ENCODE measurements at places on chromosomes 7 and 10.

DNA sequence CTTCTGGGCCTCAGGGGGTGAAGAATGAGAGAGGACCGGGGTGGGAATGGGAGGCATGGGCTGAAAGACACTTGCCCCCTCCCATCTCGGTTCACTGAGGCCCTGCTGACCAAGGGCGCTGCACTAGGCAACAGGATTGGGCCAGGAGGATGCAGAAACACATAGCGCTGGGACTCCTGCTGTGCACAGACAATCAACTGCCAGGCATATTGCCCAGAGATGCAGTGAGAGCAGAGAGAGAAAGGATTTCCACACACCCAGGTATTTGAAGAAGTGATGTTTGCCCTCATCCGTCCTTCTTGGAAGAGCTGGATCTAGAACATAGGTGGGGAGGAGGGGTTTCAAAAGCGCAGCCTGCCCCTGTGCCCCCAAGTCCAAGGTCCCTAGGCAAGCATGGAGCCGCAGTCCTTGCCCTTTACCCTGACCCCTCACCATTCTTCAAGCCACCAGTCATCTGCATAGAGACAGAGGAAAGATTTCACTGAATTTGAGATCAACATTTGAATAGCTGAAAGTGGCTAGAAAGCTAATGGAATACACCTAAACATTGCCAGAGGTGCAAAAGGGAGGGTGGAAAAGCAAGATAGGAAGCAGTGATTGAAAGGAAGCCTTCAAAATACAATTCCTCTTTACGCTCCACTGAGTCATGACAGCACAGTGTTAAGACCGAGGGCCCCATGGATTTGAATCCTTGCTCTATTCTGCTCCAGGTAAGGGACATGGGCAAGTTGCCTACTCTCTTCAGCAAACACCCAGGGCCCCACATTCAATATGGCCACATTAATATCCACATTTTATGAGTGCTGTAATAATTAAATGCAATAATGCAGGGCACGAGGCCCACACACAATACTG, 44.2 kb upstream of the TNS3 start:
- DNase-seq, result no peak

- peak; percentile 90 for DNase-seq
These were observed 136.3 kb downstream of the KCNMA1 start for GRCh38 chr10:77501152-77501845.

DNA sequence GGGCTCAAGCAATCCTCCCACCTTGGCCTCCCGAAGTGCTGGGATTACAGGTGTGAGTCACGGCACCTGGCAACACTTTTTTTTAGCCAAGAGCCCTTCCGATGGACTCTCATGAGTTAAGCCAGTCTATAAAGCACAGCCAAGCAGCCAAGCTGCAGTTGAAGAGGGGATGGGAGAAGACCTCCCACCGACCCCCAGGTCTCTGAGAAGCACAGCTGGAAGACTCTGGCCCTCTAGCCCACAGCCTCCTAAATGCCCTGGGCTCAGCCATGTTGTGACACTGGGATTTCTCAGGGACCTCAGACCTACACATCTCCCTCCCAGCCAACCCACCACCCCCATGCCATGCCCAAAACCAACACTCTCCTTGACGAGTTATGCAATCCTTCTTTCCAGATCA, 31.1 kb downstream of the CALML3 start:
- DNase-seq, result no peak

DNA sequence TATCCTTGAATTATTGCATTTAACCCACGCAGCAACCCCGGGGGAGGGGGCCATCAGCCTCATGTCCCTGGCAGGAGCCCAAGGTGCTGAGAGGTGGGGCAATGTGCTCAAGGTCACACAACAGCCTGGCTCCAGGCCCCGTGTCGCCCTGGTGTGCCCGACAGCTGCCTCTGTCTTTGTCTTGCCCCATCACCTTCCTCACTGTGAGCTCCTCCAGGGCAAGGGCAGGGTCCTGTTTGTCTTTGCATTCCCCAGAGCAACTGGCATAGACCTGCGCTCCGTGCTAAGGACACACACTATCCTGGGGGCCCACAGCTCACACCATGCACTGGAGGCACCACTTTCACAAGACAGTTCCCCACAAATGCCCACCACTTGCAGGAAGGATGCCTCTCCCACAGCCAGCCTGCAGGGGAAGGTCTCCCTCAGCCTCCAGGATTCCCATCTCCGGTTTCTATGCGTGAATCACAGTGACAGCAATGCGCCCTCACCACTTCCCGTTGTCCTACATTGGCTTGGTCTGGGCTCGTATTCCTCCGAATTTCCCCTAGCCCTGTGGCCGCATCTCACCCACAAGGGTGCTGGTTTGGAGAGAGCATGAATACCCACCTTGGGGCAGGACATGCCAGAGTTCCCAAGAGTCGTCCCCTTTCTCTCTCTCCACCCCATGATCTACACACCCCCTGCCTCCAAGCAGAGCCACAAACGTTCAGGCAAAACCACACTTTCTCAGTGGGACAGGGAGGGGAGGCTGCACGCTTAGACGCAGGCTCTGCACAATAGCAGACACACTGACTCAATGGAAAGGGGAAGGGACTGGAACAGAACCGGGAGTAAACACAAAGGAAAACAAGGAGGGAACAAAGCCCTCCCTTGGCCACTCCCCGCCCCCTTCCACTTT, 10.3 kb downstream of the ITPRIP start:
- peak; percentile 77 for DNase-seq

GRCh38 chr10:62655337-62655994, 149.1 kb upstream of the ADO start:
- DNase-seq, result no peak

GRCh38 chr7:152312316-152312715, 123.5 kb downstream of the KMT2C start:
- DNase-seq, result peak; percentile 18

DNA sequence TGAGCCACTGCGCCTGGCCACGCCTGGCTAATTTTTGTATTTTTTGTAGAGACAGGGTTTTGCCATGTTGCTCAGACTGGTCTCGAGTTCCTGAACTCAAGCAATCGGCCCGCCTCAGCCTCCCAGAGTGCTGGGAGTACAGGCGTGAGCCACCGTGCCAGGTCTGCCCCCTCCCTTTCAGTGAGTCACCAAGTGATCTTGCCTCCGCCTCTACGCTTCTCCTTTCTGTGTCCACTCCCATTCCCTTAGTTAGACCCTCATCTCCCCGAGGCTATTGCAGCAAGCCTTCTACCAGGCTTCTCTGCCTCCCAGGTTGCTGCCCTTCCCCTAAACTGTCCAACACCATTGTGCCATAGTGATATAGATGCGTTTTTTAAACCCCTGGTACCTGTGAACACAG, 32.9 kb downstream of the CDC123 start:
- DNase-seq, result no peak

- DNase-seq, result peak; percentile 73
These were observed 10.1 kb downstream of the AVPI1 start for GRCh38 chr10:97676770-97677581.

DNA sequence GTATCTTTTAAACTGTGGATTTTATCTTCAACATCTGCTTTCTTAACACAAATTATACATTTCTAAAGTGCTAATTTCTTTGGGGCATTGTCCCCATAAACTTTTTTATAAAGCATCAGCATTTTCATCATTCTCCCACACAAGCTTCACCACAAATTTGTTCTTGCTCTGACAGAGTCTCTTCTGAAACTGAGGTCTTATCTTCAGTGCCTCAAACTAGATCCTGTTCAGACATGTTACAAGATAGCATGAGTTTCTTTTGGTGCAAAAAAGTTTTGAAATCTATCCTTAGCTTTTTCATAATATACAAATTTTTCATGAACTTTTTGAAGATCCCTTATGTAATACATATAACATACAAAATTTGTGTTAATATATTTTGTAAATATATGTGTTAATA, 346.6 kb downstream of the IPMK start:
- no peak for DNase-seq

DNA sequence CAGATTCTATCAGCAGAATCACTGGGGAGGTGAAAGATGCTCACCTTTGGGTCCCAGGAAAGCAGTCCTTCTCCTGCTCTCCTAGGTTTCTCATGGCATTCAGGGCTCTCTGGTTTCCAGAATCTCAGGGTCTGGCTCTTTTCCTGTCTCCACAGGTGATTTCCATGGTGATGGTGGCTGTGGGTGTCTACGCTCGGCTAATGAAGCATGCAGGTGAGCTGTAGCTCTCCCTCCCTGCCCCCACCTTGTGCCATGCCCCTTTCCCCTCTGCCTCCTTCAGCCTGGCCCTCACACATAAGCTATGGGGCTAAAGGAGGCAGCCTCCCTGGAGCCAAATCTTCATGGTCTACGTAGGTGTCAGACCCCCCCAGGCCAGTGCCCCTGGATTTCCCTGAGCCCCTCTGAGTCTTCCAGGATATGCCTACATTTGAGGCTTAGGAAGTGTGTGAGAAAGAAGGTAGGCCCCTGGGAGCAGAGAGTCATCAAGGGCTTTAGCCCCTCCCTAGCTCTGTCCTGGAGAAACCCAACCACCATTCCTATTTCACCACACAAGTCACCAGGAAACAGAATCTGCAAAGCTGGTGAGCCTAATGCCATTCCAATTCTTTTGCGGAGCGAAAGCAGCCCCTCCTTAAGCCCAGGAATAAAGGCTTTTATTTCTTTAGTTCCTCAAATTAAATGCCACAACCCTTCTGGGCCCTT, 17.2 kb downstream of the TSPAN33 start:
- DNase-seq, result no peak

DNA sequence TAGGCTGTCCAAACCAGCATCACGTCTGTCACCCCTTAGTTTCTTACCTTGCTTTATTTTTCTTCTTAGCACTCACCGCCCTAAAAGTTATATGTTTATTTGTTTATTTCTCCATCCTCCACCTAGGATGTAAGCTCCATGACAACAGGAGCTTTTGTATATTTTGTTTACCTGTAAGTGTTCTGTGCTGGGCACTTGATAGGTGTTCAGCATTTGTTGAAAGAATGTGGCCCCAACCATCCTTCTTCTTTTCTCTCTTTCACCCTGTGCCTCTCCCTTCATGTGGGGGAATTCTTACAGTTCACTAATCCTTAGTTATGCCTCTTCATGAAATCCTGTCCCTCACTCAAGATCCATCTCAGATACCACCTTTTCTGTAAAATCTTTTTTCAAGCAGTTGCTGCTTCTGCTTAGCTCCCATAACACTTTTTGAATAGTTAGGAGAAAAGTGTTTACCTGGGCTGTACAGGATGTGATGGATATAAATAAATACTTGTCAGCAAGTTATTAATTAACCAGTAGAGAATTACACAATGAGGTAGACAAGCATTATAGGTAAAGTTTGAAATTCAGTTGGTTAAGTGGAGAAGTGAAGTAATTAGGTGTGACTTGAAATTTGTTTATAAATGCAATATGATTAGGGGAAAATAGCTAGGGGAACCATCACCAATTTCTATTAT, 9.7 kb downstream of the AHR start:
- DNase-seq, result no peak

- DNase-seq, result peak; percentile 39
These were observed 87.9 kb downstream of the RNF216 start for GRCh38 chr7:5693529-5693928.

- DNase-seq, result peak; percentile 74
These were observed 220.1 kb downstream of the TNS3 start for GRCh38 chr7:47361746-47362215.

- no peak for DNase-seq
These were observed 112.5 kb downstream of the RALA start for GRCh38 chr7:39735903-39736302.

- no peak for DNase-seq
These were observed 192.2 kb upstream of the LRGUK start for GRCh38 chr7:133934977-133935330.

- DNase-seq, result no peak
These were observed 76.2 kb downstream of the WIPF3 start for GRCh38 chr7:29882481-29882880.

DNA sequence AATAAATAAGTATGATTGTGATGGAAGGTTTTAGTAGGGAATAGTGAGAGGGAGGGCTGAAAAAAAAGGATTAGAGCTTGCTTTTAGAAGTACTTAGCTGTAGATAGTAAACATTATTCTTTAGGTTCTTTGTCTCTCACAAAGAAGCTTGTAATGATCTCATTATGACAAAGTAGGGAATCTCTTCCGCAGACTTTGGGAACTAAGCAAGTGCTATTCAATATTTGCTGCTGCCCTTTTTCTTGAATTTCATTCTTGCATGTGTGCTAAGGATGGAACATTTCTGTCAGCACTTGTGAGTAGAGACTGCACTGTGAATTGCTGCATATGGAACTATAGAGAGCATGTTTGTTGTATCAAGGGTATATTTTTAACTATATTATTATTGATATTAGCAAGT, 173.4 kb downstream of the ST7 start:
- DNase-seq, result no peak

GRCh38 chr7:138864667-138865066, 66.7 kb upstream of the ATP6V0A4 start:
- peak; percentile 34 for DNase-seq

DNA sequence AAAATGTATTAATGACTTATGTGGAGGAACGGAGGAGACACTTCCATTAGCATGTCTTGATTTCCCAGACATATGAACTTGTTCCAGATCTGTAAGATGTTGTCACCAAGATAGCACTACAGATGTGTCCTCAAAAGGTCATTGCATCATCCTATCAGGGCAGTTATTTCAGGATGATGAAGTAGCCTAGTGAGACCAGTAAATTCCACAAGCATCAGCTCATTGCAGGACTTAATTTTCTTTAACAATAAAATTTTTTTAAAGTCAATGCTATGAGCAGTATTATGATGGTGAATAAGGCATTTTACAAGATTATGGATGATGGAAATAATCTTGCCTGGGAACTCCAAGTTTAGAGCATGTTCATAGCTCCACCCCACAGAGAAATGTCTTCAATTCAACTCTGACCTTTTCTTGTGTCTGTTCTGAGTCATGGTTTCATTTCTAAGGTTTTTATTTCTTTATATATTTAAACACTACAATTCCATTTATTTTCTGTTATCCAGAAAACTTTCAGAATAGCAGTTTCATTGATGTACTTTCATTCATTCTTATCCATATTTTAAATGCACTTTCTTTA, 1203.3 kb upstream of the CELF2 start:
- peak; percentile 28 for DNase-seq

DNA sequence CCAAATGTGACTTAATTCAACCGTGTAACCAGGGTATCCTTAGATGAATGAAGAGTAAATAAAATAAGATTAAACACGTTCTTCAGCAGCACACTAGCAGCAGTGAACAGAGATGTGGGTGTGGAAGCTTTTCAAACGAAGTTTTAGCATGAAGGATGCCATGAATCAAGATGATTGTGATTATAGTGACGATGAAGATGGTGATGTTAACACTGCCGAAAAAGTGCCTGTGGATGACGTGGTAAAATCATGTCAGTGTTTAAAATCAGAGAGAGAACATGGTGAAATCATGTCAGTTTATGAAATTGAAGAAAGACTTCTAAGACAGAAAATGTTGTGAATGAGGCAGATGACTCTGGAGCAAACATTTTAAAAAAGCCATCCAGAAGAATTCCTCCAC, 19.2 kb downstream of the LCOR start:
- no peak for DNase-seq

- peak; percentile 72 for DNase-seq
These were observed at the start of gene PRKAR1B for GRCh38 chr7:727104-727805. TSS of gene PRKAR1B (minus strand) at chr7:727281. CDS start at chr7:711505, 15,776 bp downstream.

- DNase-seq, result peak; percentile 7
These were observed 44.5 kb upstream of the ACBD5 start for GRCh38 chr10:27285093-27285492.

GRCh38 chr10:71432101-71432905, 35.6 kb downstream of the CDH23 start:
- no peak for DNase-seq
